Fibroblast of skin of right biceps (primary cell): ENCODE measurements at places on chromosomes 1 and 21.

- peak; percentile 42 for DNase-seq
These were observed 720 bp downstream of the SUSD4 start for GRCh38 chr1:223363057-223363855.

DNA sequence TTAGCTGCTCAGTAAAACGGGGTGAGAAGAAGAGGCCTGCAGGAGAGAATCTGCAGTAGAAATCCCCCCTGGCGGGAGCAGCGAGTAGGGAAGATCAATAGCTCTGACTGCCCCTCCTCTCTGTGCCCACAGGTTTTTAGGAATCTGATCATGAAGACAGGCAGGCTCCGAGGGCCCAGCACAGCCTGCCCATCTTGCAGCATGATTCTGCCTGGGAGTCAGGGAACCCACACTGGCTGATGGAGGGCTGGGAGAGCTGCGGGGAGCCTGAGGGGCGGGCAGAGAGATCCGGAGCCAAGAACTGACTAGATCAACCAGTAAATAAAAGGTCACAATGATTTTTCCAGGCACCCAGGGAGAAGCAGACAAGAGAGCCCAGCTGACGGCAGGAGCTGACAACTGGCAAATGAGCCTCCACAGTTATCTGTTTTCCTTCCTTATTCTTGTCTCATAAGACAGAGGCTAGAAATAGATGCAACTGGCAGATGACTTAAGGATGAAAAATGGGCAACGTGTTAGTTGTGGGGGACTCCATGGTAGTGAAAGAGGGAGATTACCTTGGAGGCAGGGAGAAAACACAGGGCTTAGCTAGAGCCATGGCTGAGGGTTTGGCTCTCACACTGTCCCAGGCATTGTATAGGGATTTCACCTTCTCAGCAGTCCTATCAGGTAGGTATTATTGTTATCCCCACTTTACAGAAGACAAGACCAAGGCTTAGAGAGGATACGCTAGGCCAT lies 116.2 kb downstream of the PLXNA2 start:
- no peak for DNase-seq

DNA sequence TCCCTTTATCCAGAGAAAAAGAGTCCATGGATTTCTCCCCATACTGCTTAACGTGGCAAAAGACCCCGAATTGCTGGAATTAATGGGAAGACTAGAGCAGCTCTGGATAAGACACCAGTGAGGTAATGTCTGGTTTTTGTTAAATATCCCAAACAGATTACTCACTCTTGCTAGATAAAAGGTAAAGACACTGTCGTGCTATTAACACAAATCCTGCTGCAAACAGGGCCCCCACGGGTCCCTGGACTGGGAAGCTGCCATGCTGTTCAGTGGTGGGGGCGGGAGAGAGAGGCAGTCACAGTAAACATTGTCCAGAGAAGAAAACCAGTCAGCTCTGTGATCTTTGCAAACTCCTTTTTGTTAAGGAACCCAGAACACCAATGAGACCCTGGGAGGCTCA lies 15.2 kb upstream of the SRP9 start:
- peak; percentile 80 for DNase-seq

DNA sequence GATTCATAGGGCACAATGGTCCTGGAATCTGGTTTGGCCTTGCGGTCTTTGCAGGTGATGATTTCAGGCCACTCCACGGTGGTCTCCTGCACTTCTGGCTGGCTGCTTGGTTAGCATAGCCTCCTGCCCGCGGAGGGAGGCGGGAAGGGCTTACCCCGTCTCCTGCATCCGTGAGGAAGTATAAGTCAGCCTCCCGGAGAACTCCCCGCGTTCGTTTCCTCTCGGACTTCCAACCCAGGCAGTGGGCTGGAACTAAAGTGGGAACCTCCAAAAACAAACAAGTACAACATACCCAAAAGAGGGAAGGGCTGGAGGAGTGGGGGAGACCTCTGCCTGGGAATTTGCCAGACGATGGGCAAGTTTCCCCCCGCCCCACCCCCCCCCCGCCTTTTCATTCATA lies 939 bp upstream of the CCN1 start:
- peak; percentile 91 for DNase-seq

DNA sequence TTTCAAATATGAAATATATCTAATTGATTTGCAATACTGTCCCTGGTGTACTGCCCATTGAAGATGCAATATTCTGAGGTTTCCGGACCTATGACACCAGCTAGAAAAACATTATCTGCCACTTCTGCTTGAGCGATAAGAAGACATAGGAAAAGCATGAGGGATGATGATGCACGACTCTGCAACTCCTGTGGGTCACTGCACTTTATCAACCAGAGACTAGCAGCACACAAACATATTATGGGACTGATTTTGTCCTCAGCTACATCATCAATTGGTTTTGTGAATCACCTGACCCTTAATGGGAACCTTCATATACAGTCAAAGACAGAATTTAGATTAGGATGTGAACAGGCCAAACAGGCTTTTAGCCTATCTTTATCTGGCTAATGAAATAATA lies 13.8 kb upstream of the KCNA3 start:
- DNase-seq = no peak

DNA sequence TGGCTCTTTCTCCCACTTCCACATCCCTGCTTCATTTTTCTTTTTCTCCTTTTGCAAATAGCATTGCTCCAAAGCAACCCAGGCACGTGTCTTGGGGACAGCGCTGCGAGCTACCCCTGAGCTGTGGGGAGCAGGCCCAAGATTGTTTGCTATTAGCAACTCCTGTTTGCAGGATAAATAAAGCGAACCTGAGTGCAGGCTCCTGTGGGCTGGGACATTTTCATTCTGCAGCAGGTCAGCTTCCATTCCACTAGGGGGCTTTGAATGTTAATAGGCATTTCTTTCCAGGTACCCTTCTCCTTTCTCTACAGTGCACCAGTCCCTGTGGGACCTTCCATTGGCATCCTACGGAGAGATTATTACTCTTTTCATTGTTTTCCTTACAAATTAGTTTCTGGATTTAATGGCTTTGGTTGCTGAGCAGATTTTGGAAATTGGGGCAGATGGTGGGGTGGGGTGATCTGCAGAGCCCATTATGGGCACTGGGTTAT lies 54.0 kb downstream of the OLFML3 start:
- DNase-seq = peak; percentile 31

GRCh38 chr1:28517649-28517999 lies 11.8 kb downstream of the RCC1 start:
- DNase-seq = peak; percentile 45

- peak; percentile 31 for DNase-seq
These were observed 355.1 kb upstream of the PTBP2 start for GRCh38 chr1:96366516-96366915.

GRCh38 chr1:25563330-25564215 lies 20.2 kb downstream of the LDLRAP1 start:
- DNase-seq = no peak

DNA sequence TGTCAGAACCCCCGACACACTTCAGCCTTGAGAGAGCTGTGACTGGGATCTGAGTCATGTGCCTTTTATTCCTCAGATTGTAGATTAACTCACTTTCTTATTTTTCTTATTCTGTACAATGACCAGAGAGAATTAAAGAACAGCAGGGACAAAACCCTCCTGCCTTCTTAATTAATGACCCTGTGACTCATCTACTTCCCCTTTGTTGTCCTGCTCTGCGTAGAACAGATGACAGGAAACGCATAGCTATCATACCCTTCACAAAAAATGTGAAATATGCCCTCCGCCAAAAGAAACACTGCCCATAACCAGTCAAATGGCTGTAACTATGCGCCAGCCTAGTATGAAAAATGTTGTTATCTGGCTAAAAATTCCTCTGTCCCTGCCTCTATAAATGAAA lies 9.1 kb upstream of the PADI2 start:
- DNase-seq = peak; percentile 98

DNA sequence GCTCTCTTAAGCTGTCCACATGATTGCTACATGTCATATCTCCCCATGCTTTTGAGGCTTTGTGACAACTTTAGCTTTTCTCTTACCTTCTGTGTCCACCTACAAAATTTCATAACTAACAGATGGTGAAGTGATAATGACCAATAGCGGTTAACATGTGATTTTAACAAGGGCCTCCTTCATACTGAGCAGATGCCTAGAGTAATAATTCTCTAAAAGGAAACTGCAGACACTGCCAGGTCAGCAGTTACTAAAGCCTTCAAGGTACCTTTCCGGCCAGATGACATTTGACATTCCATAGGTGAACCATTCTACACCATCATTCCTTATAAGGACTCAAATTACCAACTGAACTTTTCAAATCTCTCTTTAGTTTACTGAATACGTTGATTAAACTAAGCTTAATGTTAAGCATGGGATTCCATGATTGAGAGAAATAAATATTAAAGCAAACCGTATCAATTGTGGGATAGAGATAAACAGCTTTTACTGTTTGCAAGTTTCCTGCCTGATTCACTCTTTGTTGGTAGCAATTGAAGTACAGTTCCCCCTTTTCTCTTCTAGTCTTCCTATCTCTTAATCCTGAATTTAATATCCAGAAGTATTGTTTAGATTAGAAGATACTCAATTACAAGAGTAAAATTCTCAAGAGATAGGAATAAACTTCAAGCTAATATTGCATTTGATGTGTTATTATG lies 205.1 kb downstream of the PLA2G4A start:
- DNase-seq = no peak

DNA sequence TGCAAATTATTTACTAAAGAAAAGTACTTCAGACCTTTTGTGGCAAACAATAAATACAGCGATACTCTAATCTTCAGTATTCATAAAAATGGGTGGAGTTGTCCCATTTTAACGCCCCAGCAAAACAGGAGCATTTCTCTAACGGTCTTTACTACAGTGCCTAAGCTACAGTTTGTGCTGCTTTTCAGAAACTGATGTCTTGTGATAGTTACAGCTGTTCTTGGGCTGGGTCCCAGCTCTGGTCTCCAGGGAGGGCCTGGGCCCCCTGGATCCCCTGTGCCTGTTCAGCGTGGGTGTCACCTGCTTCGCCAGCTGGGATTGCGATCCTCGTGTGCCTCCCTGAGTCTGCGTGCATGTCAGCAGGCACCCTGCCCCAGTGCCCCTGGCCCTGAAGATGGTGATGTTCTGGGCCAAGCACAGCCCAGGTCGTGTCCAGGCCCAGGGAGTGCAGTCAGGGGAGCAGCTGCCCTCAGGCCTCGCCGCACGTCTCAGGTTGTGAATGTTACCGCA lies 64.0 kb upstream of the DIP2A start:
- no peak for DNase-seq

- DNase-seq = no peak
These were observed 363.5 kb upstream of the USP24 start for GRCh38 chr1:55578646-55579045.

DNA sequence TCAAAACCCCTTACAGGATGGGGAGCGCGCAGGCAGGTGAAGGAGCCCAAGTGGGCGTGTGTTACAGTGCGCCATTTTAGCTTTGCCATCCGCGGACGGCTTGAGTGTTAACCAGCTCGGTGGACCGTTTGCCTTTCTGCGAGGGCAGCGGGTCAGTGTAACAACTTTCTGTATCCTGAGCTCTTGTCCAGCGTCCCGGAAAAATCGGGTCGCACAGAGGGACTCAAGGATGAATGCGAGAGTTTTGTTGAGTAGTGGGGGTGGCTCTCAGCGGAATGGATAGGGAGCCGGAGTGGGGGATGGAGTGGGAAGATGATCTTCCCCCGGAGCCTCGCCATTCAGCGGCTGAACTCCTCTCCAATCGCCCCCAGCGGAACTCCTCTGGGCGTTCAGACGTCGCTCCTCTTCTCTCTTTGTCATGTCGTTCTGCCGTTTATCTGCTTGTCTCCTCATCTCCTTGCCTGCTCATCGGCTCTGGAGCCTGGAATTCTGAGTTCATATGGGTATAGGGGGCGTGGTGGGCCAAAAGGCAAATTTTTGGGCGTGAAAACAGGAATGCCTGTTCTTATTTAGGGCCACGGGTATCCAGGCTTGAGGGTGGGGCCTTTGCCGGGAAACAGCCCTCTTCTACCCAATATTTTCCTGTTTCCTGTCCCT lies 295.4 kb downstream of the CTH start:
- DNase-seq = peak; percentile 11

DNA sequence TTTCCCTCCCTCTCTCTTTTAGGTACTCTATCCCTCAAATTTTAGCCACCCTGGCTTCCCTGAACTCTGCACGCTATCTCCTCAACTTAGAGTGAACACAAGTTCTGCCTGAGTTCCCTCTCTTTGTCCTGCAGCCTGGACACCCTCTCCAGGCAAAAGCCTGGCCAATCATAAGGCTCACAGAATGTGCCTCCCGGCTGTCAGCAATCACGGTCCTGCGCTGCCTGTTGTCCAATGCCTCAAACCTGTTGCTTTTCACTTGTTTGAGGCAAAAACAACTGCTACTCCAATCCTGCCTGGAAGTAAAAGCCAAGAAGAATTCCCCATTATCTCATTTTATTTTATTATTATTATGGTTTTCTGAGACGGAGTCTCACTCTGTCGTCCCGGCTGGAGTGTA lies 66.1 kb downstream of the LGR6 start:
- DNase-seq = no peak

DNA sequence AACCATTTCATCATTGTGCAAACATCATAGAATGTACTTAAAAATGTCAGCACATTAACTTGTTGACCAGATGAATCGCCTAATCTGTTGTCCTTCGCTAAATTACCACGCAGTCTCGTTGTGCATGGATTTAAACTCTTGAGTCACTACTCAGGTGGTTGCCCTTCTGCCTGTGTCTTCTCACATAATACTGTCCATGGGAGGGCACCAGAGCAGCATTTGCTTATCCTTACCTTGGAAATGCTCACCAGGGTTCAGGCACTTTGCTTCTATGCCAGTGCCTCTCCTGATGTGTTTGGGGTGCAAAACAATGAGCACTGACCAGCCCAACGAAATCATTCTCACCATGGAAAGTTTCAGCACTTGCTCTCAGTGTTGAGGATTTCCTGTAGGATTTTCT lies 559.9 kb downstream of the RWDD3 start:
- no peak for DNase-seq

DNA sequence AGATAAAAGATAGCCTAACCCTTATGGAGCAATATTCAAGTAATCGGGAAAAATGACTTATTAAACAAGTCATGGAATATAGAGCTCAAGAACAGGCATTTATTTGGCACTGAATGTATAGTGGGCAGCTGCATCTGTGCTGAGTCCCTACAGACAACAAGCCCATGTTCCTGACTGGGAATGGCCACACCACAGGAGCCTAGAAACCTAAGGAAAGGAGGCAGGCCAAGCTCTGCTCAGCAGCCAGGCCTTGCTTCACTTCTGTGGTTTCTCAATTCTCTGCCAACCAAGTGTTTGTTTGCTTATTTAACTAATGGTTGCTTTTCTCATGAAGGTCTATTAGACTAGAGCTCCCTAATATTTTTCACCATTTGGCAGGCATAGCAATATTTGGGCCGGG lies 21.5 kb downstream of the AK2 start:
- DNase-seq = no peak
